ENCODE measurements at places on chromosomes 4 and X. TPM values are rescaled to one million over a fixed set of nuclear protein-coding genes. Genes with fewer than 3 reads are reported as not detected.

IDS gene
- total RNA-seq = 54.7 TPM

MED12 gene
- 34.4 TPM for total RNA-seq

ADH1C gene
- total RNA-seq = 502 TPM

ZNF280C gene
- total RNA-seq = 2.3 TPM

EDNRA gene
- total RNA-seq = 1.6 TPM

BANK1 gene
- 1.1 TPM for total RNA-seq
